Activated T-cell treated with anti-CD3 and anti-CD28 coated beads for 1 hour (primary cell): ENCODE measurements at places on chromosomes 1 and 21.

DNA sequence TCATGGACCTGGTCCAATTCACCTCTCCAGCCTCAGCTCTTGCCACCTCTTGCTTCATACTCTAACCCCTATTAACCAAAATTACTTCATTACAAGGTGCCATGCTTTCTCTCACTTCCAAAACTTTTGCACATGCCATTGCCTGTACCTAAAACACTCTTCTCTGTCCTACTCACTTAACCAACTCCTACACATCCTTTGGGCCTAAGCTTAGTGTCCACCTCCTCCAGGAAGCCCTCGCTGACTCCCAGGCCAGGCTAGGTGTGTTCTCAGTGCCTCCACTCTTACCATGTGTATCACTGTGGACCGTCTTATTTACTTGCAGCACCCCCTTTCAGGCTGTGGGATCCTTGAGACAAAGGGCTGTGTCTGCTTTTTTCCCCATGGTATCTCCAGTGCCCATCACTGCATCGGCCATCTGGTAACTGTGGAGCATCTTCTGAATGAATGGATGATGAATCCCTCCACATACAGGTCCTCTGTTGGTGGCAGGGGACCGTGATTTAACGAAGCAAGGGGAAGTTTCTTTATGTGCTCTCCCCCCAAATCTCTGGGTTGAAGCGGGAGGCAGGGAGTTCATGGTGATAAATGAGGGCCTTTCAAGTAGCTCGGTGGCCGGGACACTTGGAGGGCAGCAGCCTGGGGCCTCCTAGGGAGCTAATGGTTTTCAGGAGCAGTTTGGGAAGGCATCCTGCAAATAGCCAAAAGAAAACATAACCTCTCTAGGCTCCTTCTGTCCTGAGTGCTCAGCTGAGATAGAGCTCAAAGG lies 111.9 kb downstream of the TRABD2B start:
- DNase-seq, result no peak

GRCh38 chr1:230594214-230594773 lies 48.0 kb upstream of the COG2 start:
- DNase-seq, result no peak

DNA sequence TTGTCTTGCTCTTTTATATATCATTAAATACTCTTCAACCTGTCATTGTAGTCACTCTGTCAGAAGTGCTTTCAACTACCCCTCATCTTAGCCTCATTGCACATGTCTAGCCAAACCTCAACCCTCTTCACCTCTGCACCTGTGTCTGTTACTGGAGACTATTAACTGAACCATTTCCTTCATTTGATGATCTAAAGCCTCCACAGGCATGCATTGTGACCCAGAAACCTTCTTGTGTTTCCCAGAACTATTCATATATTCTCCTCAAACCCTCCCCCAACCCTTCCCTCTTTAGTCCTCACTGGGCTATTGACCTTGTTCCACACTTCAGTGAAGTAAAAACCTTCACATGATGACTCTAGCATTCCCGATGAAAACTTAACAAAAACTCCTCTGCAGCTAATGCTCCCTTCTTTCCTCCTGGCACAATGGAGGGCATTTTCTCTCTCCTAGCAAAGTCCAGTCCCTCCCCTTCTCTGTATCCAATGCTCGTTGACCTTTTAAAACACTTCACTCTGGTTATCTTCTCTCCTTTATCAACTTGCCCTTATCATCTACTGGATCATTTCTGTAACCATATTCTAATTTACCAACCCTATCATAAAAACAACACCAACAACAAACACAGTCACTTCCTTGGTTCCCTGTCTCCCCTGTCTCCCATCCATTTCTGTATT lies 86.1 kb downstream of the BACH1 start:
- no peak for DNase-seq

- DNase-seq, result no peak
These were observed 13.6 kb downstream of the KLHDC7A start for GRCh38 chr1:18494304-18494703.

DNA sequence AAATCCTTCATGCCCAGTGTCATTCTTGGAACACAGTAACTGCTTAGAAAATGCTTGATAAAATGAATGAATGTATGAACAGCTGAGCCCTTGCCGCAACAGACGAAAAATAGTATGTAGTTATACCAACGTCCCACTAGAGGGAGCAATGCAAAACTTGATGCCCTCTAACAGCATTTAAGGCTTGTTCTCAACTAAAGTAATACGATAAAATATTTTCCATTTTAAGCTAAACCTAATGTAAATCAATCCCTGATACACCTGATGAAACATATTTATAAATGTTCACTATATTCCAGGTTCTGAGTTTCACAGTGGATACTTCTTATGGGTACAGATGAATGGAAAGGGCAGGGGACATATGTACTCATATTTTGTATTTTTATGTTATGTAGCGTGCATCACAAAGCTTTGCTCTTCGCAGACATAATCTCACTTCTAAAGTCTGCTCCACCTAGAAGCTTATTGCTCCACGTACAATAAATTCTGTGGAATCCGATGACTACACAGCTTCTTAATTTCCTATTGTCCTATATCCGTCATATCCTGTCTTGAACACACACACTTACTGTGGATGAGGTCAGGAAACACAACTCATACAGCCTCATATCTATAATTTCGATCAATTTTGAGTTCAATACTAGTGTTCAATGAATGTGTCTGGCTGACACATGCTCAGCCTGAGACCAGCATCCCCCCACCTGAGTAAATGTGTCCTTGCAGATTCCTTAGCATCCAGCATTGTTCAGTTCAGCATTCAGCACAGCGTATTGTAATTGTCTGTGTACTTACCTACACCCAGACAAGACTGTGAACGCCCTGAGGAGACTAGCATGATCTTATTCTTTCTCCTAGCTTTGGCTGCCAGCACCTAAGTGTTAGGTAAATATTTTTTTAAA lies 4.4 kb upstream of the UTP25 start:
- no peak for DNase-seq

- DNase-seq, result no peak
These were observed 467.1 kb downstream of the LMO4 start for GRCh38 chr1:87795615-87796337.

DNA sequence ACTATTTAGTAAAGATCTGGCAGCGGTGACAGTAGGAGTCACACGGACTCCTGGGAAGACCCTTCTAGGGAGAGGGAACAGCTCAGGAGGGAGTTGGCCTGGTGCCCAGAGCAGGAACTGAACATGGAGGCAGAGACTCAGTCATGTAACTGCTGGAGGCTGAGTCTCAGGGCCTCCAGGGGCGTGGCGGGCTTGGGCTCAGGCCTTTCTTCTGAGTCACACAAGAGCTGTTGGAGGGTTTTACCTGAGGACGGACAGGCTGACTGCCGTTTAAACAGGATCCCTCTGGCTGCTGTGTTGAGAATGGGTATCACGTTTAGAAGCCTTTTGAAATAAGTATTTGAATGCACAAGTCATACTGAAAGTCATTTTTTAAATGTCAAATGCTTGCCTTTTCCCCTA lies 7.2 kb upstream of the ETS2 start:
- DNase-seq, result no peak

DNA sequence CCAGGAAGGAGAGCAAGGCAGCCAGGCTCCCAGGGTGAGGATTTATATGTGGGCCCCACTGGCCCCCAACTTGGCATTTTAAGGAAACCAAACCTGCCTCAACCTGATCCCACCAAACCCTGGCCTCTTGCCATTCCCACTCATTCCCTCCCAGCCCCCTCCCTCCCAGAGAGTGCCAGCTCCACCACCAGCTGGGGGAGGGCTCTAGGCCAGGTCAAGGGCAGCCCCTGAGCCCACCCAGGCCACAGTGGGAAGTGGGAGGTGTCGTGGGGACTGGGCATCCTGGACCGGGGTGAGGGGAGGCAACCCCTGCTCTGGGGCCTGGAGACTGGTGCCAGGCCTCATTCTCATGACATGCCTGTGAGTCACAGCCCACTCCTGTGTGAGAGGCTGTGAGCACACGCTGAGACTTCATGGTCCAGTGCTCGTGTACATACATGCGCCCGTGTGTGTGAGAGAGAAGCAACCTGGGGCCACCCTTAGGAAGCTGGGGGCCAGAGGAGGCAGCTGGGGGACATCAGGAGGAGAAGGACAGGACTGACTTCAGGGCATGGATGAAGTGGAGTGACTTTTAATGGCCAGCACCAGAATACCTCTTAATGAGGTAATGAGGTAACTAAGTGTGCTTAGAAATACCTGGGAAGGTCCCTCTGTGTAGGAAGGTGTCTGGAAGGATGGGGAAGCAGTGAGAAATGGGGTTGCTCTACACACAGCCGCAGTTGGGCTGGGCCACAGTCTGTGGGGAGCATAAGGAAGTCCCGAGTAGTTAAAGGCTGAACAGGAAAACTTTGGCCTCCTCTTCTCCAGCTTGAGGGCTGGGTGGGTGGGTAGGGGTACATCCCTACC lies at the start of gene S100A2:
Gene S100A2 (minus strand): TSS at position 316 of the 846 bp plus-strand sequence. CDS start 1,967 bp downstream, outside the sequence.
- no peak for DNase-seq

DNA sequence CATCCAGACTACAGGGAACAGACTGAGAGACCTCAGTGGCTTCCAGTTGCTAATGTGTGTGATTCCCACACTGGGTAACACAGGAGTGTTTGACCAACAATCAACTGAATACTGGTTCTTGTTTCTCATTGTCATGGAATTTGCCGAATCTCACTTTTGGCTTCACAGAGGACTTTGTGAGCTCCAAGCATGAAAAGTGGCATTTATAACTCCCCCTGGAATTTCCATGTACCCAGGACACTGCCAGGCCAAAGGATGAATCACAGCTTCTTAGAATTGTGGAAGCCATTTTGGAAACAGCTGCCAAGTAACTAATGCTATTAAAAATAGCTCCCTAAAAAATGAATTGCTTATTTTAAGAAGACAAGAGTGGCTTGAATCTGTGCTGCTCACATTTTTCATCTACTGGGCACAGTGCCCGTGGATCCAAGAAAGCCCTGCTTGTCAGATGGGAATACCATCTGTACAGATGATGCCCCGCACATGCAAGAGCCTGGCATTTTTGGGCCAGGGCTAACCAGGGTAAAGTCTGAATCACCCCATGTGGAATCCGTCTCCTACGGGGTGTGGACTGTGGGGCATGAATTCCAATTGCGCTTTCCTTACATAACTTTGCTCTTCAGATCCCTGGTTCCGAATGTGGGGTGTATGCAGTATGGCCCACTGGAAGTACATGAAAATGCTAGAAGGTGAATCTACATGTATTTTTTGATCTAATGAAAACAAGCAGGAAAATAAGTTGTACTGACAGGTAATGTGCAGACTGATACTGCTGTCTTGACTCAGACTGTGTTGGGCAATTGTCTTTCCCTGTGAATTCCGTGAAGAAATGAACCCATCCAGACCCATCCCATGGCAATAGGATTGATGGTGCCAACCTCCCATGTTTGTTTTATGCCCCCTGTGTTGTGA lies 487.3 kb downstream of the SIPA1L2 start:
- DNase-seq, result no peak

- DNase-seq, result no peak
These were observed 6.7 kb upstream of the SLC9A1 start for GRCh38 chr1:27161594-27161993.

- DNase-seq, result no peak
These were observed 215.8 kb upstream of the JUN start for GRCh38 chr1:58999676-59000075.

DNA sequence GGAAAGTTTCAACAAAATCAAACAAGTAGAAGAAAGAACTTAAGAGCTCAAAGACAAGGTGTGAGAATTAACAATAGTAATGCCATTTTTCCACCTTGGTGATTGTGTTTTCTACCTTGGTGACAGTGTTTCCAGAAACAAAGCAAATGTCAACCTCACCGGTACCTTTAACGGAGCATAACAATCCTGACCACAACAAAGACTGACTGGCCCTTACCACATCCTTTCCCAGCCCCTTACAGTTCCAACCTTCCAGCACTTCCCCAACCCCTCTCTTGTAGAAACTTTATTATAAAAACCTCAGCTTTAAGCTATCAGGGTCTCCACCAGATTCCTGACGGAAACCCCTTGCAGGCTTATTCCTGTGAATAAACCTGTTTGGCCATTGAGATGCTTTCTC lies 16.7 kb downstream of the STYXL2 start:
- no peak for DNase-seq

GRCh38 chr1:183048087-183049085 lies 25.2 kb downstream of the LAMC1 start:
- DNase-seq, result no peak

DNA sequence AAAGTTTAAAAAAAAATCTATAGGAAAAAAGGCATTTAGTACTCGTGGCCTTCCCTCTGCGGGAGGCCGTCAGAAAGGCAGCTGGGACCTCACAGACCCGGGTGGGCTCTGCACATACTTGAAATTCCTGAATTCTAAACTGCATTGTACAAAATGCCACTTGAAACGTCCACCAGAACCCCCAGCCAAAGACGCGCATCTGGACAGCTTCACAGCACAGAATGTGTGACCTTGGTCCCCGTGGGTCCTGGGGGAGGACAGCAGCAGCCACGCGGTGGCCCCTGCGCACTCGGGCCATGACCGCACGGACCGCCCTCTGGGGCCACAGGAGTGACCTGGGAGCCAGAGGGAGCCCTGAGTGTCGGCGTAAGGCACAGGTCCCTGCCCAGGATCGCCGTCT lies 20.6 kb upstream of the MRPS14 start:
- no peak for DNase-seq

GRCh38 chr1:159996653-159997052 lies 35.1 kb downstream of the PIGM start:
- DNase-seq, result no peak

- no peak for DNase-seq
These were observed 25.0 kb downstream of the KANK4 start for GRCh38 chr1:62294261-62294660.
